T-helper 1 cell (primary cell): ENCODE measurements at places on chromosomes 1 and 21.

DNA sequence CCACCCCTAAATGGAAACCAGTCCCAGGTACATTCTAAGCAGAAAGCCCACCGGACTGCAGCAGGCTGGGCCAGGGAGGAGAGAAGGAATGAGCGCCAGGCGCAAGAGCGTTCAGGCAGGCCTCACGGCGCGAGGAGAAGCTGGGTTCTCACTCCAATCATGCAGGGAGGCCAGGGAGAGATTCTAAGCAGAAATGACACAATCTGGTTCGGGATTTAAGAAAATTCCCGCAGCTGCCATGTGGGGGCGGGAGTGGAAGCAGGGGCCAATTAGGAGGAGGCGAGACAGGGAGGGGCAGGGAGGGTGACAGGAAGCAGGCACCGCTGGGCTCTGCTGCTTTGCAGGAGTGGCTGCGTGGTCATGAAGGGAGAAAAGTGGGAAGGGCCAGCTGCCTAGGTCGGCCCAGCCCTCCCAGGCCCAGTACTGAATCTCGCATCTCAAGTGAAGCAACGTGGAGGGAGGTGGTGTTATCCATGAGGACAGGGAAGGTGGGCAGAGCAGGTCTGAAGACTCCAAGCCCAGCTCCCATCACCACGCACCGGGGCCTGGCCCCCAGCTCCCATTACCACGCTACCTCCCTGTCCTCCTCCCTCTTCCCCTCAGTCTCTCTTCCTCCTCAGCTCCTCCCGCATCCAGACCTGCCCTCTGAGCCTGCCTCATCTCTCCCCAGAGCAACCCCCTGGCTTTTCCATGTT, 11.8 kb downstream of the NPHP4 start:
- no peak for DNase-seq

DNA sequence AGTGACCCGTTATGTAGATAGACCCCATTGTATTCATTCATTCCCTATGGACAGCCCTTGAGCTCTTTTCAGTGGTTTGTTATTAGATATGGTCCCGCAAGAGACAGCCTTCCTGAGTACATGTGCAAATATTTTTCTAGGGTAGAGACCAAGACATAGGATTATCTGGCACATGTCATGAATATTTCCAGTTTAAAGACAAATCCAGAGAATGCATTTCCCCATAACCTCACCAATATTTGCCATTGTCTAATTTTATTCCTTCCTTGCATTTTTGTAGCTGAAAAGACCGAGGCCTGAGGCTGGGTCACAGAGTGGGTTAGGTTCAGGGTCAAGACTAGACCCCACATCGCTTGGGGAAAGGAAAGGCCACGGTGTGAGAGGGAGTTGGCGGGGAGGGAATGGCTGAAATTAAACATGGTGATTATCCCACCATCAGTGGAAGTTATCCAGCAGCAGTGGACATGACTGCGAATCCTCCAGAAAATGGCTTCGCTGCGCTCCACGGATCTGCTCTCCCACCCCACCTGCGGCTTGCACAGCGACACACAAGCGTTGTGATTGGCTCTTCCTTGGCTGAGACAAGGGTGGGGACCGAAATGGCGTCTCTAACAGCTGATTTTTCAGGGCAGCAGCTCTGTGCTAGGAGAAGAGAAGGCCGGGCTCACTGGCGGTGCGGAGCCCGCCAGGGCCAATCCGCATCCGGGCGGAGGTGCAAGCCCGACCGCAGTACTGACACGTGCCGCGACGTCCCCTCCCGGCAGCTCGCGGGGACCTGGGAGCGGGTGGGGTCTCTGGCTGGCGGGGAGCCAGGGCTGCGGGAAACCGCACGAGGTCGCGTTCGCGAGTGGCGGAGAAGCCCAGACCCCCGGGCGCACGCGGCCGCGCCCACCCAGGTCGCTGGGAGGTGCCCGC, 16.1 kb upstream of the STMN1 start:
- peak; percentile 12 for DNase-seq

- DNase-seq: no peak
Measured at GRCh38 chr1:8429549-8430110, 111.7 kb downstream of the SLC45A1 start.

DNA sequence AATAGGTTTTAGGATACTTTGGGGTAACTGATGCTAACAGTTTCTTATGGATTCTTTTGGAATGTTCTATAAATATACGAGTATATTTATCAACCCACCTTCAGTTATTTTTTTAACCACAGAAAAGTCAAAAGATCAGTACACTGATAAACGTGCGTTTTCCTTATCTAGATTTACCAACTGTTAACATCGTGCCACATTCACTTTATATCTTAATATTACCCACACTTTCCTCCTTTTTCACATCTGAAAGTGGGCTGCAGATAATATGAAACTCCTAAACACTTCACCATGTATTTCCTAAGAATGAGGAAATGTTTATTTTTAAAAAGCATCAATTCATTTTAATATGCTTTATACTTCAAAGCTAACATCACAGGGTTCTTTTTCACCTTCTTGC, 7.7 kb downstream of the ATF6 start:
- DNase-seq: no peak

DNA sequence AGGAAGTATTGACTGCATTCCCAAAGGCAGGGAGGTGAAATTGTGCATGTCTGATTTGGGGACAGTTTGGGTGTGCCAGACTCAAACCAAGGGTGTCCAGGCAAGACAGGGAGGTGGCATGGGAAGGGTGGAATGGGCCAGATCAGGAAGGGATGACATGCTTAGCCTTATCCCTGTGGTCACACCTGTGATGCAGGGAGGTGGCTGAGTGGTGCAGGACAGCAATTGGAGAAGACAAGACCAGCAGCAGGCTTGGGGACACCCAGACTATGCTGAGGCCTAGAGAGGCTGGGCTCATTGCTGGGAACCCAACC, 4.0 kb downstream of the FOXO6 start:
- no peak for DNase-seq

- no peak for DNase-seq
Measured at GRCh38 chr1:37233606-37234005, 199.3 kb upstream of the GRIK3 start.

DNA sequence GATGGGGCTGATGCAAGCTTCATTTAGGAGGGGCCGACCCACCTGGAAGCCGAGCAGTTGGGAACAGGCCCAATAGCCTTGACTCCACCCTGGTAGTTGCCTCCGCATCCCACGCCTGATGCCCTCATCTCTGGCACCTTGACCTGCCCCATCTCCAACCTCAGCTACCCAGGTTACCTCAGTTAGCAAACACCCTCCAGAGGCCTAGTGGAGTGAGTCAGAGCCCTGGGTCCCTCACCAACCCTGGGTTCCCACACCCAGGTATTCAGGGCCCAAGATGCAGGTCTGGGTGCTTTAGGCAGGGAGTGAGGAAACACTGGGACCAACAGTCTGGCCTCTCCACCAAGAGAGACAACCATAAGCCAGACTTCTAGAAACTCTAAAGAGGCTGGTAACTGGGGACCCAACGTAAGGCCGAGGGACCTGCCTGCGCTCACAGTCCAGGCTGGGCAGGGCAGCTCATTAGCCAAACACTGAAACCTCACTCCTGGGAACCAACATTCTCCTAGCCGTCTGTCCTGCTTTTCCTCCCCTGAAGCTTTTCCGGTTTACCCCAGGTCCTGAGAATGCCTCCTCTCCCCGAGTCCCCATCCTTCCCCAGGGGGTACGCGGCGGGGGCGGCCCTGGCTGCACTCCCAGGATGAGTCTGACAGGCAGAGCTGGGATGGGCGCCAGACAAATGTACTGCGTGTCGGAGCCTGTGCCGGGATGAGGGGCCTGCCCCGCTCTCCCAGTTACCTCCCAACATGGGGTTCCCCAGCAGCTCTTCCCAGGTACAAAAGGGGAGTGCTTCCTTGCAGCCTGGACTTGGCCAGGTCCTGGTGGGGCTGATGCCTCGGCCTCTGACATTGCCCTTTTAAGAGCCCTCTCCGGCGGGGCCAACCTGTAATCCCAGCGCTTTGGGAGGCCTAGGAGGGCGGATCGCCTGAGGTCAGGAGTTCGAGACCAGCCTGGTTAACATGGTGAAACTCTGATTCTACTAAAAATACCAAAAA, 8.9 kb upstream of the CELSR2 start:
- no peak for DNase-seq

DNA sequence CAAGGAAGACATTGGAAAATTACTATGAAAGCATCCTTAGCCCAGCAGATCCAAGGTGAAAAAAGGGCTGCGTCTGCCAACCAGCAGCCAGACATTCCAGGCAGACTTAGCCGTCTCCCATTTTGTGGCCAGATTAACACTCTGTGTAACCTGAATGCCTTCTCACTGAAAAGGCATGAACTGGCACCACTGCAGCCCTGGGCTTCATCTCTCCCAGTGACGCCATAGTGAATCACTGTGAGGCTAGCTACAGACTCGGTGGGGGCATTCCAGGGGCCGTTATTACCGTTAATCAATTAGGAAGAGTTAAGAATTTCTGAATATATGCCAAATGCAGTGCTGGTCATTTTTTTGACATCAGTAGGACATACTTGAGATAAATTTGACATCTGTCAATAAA, 627.4 kb downstream of the LMO4 start:
- DNase-seq: no peak

DNA sequence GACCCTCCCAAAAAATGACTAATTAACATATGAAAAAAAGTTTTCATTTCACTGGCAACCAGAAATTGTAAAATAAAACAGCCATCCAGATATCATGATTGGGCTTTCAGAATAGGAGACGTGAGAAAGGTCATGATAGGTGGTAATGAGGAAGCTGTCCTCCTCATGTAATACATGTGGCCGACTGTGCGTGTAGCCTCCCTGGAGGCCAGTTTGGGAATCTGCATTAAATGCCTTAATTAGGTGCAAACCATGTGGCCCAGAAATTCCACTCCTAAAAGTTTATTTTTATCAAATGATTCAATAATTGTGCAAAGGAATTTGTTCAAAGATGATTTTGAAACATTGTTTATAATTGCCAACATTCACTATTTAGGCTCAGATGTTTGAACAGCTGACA, 127.6 kb upstream of the C1orf105 start:
- DNase-seq: no peak

DNA sequence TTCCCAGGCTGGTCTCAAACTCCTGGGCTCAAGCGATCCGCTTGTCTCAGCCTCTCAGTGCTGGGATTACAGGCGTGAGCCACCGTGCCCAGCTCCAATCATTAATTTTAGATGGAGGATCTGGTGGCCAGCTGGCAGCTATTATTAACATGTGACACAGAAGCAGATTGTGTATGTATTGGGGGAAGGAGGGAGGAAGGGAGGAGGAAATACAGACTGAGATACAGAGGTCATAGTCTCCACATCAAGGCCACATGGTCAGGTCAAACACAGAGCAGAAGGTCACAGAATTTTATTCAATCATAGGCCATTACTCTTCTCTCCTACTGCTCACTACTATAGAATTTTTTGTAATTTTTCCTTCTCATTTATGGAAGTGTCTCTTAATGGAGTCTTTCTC, 57.9 kb upstream of the ADORA3 start:
- DNase-seq: no peak

DNA sequence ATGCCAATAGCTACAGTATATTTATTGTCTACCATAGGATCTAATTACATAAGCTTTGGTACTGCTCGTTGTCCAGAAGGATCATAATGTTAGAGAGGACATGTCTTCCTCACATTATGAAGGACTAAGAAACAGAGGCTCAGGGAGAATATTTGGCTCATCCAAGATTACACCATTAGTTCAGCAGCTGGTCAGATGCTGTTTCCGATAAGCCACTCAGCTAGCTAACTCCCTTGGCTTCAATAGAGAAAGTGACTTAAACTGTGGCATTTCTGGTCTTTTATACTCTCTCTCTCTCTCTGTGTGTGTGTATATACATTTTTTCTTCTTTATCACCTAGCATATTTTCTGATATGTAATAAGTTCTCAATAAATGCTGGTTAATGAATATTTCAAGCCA, 70.4 kb downstream of the DDR2 start:
- DNase-seq: no peak

- no peak for DNase-seq
Measured at GRCh38 chr21:16634515-16634914, 878.3 kb upstream of the CXADR start.

- no peak for DNase-seq
Measured at GRCh38 chr1:154698320-154699096, 90.5 kb upstream of the ADAR start.

DNA sequence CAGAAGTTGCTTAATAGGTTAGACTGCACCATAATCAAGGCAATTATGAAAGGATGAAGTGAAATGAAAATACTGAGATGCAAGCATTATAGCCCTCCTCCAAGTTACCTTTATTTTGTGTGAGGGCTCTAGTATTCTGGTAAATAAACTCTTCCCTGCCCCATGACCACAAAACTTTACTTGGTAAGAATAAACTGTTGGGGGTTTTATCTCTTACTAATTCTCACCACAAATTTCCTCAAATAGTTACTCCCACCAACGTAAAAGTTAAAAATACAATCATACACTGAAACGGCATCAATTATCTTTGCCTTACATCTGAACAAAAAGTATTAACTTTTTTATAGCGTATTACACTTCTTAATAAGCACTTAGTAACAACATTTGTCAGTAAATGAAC, 29.5 kb downstream of the C21orf91 start:
- DNase-seq: no peak

GRCh38 chr1:157045250-157046218, at the start of gene ARHGEF11:
Gene ARHGEF11, minus strand, starts transcription at chr1:157045742. Its CDS starts 1,412 bp downstream, at chr1:157044330.
- peak; percentile 6 for DNase-seq

DNA sequence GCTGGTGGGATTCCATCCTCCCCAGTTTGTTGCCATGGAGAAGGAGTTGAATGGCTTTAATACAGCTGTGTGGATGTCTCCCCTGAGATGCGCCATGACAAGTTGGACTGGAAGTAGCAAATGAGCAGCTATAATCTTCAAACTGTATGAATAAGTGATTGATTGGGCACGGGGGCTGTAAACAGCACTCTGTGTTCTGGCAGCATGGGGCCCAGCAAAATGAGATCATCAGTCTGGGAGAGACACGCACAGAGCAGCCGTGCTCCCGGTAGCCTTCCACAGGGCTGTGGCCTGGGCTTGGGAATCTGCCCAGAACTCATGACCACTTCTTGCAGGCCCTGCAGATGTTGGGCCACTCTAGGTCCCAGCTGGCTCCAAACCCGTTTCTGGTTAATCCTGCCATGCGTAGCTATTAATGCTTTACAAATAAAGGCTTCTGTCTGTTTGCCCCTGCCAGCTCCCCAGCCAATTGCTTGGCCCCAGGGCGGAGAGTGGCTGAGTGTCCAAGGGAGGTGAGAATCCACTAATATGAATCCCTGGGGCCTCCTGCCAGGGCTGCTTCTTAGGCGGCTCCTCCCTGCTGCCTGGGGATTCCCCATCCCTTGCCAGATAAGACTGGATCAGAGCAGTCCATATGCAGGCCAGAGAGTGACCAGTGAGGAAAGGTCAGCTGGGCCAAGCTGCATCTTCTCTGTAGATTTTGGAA, 642.9 kb downstream of the AJAP1 start:
- no peak for DNase-seq

DNA sequence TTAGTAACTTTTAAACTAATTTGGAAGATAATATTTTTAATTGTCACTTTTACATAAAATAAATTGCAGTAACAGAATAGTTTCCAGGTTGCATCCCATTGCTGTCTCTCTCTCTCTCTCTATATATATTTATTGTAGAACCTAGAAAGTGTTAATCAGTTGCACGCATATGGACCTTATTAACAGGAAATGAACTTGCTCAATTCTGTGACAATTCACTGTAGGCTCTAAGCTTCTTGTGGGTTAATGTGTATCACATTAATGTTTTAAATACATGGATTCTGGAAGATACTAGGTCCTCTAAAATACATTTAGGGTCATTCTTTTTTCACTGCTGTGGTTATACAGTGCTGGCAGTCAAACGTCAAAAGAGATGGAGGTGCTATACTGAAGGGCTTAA, 33.1 kb downstream of the LRRC71 start:
- no peak for DNase-seq

GRCh38 chr1:245026247-245026646, 128.5 kb upstream of the KIF26B start:
- DNase-seq: no peak
